ENCODE measurements at places on chromosomes 16 and 17.

- no peak for DNase-seq
Measured at GRCh38 chr17:74739227-74739831, 2.3 kb downstream of the RAB37 start.

- no peak for DNase-seq
Measured at GRCh38 chr16:17261197-17261858, 209.4 kb downstream of the XYLT1 start.

- no peak for DNase-seq
Measured at GRCh38 chr16:17988839-17989238, 347.7 kb downstream of the NPIPA8 start.

DNA sequence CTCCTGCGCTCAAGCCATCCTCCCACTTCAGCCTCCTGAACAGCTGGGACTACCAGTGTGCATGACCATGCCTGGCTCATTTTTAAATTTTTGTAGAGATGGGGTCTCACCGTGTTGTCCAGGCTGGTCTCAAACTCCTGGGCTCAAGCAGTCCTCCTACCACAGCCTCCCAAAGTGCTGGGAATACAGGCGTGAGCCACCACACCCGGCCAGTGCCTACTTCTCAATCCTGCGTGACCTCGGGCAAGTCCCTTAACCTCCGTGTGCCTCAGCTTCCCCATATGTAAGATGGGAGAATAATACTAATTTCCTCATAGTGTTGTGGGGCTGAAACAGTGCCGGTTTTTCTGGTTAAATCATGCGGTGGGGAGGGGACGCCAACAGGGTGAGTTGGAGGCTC, 143.5 kb upstream of the CIBAR2 start:
- no peak for DNase-seq

DNA sequence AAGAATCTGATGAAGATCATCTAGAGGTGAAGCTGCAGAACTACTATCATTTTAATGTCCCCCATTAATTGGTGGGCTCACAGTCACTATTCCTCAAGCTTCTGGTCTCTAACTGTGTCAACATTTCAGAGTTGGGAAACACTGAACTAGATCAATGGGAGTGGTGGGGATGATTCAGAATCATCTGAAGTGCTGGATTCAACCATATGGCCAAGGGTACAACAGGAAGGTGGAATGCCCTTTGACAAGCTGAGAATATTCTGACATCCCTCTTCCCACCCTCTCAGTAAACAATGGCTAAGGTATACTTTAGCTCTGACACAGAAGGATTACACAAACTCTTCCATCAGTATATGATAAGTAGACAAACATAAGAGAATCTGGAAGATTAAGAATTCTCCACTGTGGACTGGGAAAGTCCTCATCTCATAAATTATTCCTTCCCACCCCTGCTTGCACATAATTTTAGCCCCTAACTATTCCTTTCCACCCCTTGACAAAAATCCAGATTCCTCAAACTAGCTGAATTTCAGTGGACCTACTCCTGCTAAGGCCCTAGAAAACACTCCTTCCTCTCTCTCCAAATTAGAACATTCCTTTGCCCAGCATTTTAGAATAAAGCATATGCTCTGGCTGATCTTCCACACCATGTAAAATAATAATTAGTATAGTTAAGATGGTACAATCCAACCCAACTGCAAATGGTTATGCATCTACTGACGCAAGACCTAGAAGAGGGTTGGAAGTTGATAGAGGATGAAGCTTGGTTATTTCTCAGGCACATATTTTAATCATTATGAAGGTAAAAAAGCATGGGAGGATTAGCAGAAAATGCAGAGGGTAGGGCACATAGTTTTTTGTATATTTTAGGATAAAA, 16.3 kb upstream of the RFFL start:
- no peak for DNase-seq

DNA sequence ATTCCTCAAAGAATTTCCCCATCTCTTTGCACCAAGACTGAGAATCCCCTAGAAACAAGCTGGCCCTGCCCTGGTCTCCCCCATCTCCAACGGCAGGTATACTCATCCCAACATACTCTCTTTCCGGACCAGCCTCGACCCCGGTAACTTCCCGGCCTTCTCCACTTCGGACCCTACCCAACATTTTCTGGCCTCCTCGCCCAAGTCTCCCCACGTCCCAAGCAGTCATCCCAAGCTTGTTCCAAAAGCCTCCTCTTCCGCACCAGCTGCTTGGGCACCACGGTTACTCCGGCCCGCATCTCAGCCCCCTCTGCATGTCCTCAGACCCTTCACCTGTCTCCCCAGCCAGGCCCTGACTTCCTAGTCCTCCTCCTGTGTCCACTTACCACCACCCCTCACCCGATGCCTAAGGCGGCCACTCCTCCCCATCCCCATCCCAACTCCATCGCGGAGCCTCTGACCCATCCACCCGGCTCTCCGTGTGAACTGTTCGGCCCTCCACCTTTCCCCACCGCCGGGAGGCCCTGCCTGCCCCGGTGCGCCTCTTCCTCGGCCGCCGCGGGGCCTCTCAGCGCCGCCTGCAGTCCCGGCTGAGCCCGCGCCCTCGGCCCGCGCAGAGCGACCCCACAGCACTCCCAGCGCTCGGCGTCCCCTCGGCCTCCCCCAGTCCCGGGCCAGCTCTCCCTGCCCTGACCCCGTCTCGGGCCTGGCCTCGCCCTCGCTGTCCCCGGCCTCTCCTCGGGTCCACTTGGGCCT, 994 bp downstream of the PITPNA start:
- DNase-seq: no peak

- DNase-seq: no peak
Measured at GRCh38 chr16:48614759-48615158, 4.8 kb upstream of the N4BP1 start.

DNA sequence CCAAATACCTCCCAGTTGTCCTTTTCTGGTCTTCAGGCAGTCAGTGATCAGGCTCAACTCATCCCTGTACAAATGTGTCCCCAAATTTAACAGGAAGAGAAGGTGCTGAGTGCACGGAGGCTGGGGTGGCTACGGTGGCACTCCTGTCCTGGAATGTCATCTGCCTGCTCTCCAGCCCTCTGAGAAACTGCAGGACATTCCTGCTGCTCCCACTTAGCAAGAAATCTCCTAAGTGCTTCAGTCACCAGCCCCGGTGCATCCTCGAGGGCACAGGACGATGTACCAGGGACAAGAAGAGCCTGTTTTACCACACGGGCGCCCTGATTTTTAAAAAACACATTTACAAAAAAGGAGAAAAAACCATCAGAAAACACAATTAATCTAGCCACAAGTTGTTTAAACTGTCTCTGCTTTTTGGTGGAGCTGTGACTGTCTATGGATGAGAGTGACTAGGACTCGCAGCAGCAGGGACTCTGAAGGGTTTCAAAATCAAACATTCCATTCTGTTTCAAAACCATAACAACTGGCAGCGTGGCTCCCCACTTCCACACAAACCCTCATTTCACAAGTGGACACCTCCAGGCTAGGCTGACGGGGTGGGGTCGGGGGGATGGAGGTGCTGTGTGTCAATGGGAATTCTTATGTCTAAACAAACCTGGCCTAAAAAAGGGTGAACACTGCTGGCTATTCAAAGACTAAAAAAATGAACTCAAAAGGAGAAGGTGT, 65.3 kb upstream of the CNEP1R1 start:
- no peak for DNase-seq

GRCh38 chr16:49472598-49472997, 99.0 kb downstream of the C16orf78 start:
- no peak for DNase-seq

- no peak for DNase-seq
Measured at GRCh38 chr16:16857603-16858283, 478.8 kb downstream of the NPIPA7 start.

GRCh38 chr16:69469807-69470561, 45.6 kb downstream of the CYB5B start:
- no peak for DNase-seq

DNA sequence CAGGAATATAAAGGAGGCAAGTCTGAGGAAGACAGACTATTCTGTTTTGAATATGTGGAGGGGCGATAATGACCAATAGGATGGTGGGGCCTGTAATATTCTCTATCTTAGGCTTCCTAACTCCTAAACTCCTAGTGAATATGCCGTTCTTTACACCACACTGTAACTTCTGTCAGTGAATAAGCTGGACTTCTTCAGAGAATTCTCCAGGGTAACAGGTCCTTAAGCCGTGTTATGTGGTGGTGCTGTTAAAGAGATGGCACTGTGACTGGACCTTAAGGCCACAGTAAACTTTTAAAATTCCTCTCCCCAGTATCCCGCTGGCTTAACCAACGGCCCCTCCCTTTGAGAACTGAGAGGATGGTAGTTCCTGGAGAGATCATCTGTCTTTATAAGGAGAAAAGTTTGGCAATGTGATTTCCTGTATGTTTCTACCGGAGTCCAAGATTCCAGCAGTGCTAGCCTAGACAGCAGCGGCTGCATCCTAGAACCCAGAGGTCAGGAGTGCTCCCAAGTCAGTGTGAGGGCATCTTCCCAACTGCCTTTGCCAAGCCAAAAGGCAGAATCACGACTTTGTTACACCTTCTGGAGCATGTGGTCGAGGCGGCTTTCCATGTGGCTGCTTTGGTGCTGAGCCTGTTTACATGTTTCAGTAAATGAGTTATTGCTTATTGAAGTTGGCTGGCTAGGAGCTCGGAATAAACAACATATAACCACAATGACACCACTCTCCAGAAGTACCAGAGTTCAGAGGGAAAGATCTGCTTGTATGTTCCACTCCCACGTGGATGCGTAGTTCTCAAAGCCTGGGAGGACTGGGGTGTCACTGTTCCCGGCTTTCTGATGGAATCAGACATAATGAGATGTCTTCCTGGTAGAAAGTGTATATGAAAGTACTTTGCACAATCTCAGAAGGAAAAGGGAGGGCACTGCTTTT, 41.0 kb downstream of the TUBD1 start:
- DNase-seq: no peak

DNA sequence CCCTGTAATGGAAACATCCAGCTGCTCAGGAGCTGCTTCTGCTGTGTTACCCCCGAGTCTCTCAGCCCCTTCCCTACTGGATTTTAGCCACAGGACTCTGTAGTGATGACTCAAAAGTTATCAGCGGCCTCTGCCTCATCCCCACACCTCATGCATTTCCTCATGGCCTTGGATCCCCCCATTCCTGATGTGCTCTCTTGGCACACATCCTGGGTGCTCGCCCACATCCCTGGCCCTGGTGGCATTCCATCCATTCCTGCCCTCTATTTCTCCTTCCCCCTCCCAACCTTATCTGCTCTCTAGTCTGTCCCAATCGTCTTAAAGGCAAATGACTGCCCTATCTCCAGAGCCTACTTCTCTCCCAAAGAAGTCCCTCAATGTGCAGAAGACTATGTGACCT, 24.6 kb downstream of the MARF1 start:
- DNase-seq: no peak

DNA sequence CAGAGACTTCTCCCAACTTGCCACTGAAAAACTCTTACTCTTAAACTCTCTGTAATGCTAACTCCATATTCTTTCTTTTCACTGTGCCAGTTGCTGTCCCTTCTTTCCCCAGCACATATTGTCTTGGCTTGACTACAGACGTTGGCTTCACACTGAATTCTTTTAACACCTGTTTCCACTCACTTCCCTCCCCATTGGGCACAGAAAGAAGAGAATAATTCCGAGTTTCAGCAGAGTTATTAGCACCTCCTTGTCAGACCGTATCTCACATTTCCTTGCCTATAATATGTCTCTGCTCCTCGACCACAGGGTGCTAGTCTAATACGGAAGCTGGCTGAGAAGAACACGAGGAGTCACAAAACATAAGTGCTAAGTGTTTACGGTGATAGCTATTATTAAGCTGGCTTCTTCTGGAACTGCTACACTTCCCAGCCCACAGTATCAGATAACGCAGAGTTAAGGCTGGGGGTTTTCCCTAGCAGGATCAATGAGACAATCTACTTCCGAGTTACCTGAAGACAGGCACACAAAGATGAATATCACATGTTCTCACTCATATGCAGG, 188.5 kb upstream of the CDH8 start:
- no peak for DNase-seq

- peak; percentile 91 for DNase-seq
Measured at GRCh38 chr17:47889734-47890529, 6.1 kb upstream of the SP2 start.

DNA sequence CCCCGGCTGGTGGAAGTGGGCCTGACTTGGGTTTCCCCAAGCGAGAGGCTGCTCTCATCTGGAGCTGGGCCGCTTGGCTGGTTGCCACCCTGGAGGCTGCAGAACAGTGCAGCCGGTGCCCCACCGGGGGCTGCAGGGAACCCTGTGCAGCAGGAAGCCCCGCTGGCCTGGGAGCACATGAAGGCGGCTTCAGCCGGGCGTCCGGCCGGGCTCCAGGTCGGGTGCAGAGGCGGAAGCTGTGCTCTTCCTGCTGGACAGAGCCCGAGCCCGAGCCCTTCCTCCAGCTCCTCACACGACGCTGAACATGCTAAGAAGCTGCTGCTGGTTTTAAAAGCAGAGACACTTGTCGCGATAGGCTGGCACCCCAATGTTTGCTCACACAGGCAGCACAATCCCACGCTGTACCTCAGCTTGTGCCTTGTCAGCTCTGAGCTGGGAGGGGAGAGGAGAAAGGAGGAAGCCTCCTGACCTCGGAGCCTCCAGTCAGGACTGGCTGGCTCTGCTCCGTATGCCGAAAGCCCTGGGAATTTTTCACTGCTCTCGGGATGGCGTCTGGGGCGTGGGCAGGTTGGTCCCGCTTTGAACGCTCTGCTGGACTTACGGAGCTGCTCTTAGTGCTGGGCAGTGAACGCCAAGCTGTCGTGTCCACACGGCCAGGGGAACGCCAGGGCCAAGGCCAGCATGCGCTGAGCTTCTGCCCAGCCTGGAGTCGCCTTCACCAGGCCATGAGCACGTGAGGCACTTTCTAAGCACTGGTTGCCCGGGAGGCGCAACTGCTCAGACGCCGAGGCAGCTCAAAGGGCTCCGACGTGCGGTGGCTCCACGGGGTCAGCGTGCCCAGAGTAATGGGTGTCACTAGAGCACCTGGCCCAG, 8.8 kb downstream of the CDK5R1 start:
- no peak for DNase-seq

- no peak for DNase-seq
Measured at GRCh38 chr16:10984509-10984908, 40.1 kb downstream of the CLEC16A start.

DNA sequence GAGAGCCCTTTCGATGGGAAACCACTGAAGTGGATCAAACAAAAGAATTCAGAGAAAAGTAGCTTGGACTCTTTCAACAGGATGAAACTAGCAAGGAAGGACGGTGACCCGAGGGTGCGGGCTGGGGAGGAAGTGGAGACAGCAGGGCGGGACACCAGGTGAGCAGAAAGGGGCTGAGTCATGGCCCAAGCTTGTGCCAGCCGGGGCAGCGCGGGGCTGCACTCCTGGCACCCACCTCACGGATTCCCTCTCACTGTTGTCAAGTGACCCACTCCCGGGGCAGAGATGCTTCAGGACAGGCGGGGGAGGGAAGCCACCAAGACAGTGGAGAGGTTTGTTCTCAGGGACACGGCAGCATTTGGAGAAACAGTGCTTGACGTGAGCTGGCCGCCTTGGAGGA, 10.7 kb upstream of the RNF222 start:
- no peak for DNase-seq

GRCh38 chr17:34579017-34579946, at the start of gene TMEM132E:
TMEM132E (plus strand) TSS chr17:34579582; CDS start chr17:34581077, 1,495 bp downstream.
- no peak for DNase-seq

GRCh38 chr17:75048249-75048878, 1.3 kb downstream of the KCTD2 start:
- no peak for DNase-seq
